ENCODE measurements at places on chromosomes 16 and 17.

DNA sequence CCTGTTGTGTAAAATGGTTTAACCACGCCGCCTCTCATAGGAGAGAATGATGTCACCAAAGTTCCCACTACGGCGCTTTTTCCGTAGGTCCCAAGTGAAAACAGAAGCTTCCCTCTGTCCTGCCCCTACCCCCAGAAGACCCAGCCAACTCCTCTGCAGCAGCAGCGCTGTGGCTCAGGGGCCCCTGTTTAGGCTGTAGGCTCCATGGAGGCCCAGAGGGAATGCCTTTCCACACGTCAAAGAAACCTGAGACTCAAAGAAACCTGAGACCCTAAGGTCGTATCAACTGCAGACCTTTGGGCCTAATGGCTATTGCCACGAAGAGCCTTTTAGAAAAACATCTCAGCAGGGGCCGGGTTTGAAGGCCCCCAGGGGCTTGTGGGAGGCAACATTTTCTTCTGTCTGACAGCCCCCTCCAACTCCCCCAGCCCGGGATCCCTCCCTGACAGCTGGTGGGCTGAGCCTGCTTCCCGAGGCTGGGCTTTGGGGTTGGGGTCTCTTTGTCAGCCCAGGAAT, 43.1 kb upstream of the MEAK7 start:
- no peak for DNase-seq

DNA sequence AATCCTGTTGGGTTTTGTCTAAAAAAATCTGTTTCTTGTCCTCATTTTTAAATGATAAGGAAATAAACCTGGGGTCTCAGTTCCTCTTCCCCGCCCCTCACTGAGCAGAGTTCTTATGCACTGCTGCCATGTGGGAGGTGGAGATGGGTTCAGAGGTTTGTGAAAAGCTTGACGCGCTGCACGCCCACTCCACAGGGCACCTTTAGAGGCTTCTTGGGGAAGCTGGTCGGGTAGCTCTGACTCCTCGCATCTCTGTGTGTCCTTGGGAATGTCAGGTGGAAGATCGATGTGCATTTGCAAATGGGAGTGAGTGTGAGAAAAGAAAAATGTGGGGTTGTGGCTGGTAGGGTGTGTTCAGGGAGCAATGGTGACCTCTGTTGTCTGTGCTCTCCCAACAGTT, 4.7 kb upstream of the ZNHIT3 start:
- no peak for DNase-seq

DNA sequence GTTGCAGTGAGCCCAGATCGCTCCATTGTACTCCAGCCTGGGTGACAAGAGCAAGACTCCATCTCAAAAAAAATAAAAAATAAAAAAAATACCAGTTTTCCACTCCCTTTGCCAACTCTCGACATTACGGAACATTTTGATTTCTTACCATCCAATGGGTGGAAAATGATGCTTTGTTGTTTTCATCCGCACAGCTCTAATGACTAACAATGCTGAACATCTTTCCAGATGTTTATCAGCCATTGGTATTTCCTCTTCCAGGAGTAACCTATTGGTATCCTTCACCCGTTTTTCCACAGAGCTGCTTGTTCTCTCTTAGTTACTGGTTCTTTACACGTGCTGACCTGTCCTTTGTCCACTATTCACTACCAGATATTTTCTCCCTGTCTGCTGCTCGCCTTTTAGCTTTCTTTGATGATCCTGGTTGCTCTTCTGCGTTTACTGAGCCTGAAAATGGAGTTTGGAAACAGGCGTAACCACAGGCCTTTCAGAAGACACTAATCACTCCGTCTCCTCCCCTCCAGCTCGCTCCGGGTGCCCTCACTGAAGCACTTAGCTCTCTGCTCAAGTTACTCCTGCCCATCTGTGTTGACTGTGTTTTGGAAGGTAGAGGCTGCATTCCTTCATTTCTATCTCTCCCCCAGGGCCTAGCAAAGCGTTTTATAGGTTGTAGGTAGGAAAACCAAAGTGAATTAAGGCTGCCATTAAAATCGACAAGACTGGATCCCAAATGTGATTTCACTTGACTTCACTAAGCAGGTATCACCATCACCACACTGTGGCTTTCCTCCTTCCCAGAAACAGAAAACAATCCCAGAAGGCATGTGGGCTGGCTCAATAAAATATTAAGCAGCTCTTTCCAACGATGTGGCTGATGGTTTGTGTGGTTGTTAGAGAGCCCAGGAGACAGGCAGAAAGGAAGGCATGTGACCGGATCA, 8.9 kb downstream of the SHPK start:
- no peak for DNase-seq

DNA sequence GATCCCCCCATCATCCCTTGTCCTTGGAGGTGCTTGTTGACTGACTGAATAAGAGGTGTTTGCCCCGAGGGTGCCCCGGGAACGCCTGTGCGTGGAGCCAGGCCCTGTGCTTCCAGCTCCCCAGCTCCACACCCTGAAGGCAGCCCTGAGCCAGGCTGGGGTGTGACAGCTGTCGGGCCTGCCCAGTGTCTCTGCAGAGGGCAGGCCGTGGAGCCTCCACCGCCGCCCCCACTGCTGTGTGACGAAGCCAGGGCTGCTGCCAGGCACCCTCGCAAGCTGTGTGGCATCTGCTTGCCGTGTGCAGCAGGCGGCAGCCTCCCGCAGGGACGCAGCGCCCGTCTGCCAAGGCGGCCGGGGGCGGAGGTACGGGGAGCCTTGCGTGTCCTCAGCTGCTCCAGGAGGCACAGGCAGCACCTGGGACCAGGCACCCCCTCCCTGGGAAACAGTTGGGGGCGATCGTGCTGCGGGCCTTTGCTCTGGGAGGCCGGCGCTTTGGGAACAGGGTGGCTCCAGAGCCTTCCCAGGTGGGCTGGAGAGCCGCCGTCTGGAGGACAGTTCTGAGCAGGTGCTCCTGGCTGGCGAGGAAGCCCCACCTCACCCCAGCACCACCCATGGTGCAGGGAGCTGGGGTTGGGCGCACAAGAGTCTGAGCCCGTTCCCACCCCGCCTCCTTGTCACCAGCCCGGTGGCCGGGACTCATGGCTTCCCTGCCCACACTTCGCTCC, 26.6 kb downstream of the GSE1 start:
- no peak for DNase-seq

DNA sequence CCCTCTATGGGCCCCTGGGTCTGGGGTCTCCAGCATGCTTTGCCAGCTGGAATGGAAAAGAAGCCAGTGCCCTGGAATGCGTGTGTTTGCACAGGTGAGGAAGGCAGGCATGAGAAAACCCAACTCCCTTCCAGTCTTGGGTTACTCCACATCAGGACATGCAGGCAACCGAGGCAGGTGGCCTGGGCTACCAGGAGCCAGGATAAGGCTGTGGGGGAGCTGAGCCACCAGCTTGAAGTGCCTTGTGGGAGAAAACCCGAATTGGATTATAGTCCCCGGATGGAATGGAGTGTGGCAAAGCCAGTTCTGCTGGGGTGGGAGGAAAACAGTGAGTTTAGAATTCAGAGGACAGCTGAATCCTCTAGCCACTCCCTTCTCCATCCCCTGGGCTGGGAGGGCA, 7.2 kb downstream of the SRCIN1 start:
- DNase-seq = no peak

DNA sequence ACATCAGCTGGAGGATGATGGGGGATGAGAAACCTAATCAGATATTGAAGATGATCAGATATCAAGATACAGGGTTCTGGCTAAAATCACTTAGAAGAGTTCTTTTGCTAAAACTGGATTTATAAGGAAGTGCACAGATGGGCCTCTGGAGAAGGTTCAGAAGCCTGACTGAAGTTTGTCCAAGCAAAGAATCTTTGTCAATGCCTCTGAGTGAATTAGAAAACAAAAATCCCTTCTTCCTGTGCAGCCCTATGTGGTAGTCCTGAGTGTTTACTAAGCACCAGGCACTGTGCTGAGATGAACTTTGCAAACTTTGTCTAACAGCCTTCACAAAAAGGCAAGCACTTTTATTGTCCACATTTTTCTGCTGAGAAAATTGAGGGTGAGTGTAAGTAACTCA, 11.4 kb upstream of the CENPV start:
- DNase-seq = peak; percentile 64

DNA sequence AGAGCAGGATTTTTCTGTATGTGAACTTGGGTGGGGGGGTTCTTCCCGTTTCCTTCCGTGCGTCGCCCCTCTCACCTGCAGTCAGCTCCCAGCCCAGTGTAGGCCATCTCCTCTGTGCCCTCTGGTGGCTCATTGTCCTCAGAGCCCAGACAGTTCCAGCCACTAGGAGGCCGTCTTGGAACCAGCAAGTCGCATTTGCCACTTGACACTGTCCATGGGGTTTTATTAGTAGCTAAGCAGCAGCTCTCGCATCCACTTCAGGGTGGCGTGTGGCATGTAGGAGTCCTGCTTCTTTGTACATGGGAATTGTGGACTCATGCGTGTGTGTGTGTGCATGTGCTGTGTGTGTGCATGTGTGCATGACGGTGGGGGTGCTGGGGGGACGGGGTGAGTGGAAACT, 74.0 kb downstream of the SEC14L1 start:
- no peak for DNase-seq

- DNase-seq = no peak
Measured at GRCh38 chr17:49554694-49555494, 20.8 kb upstream of the NXPH3 start.

DNA sequence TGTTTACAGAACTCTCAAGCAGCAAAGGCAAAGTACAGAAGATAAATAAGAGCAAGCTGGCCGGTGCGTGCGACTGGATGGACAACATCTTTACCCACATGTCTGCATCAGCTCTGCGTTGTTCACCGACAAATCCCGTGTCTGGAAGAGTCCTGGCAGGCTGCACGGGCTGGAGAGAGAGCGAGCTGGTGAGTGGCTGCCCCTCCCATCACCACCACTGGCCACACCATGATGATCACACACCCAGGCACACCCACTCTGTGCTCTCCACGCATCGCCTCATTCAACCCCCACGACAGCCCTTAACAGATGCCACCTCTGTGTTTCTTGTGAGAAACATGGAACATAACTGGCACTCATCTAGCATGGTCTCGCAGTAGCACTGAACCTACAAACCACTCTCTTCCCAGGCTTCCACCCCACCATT, 59.2 kb downstream of the ANKRD11 start:
- DNase-seq = peak; percentile 59

GRCh38 chr16:86104537-86105048, 205.6 kb downstream of the IRF8 start:
- no peak for DNase-seq

- no peak for DNase-seq
Measured at GRCh38 chr16:50816901-50817555, 75.1 kb downstream of the CYLD start.

DNA sequence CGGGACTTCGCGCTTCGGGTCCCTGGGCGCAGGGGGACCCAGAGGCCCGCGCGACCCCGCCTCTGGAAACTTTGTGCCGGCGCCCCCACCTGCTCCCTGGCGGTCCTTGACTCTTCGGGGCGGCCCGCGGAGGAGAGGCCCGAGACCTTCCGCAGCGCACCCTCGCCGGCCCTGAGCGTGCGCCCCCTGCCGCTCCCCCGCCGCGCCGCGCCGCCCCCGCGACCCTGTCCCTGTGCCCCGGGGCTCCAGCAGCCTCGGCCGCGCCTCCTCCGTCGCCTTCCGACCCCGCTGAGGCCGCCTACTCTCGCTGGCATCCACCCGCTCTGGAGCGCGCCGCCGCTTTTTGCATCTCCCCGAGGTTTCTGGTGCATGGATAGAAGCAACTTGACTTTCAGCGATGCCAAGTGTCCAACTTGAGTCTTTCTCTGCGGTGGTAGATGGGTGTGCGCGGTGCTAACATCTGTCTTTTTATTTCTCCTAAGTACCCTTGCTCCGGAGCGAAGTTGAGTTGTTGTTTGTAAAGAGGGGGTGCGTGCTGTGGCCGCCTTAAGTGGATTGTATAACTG, 414 bp downstream of the DUSP14 start:
- peak; percentile 83 for DNase-seq

GRCh38 chr17:38454532-38454931, 26.3 kb downstream of the ARHGAP23 start:
- peak; percentile 76 for DNase-seq

DNA sequence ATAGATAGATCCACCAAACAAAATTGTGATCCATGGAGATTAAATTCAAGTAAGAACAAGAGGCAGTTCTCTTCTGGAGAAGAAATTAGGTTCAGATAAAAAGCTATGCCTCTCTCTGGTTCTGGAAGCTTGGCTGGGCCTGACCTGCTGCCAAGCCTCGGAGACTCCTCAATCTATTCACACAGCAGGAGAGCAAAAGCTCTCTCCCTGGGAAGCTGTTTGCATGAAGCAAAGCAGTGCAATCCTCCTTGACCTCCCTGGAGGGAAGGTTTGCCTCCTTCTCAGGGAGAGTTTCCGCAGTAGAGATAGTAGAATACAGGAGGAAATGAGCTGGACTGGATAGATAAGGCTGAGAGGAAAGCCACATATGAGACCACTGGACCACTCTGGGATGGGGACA, 78.1 kb upstream of the GNAO1 start:
- DNase-seq = peak; percentile 26

GRCh38 chr16:3235856-3236669, 1.1 kb upstream of the ZNF200 start:
- no peak for DNase-seq

DNA sequence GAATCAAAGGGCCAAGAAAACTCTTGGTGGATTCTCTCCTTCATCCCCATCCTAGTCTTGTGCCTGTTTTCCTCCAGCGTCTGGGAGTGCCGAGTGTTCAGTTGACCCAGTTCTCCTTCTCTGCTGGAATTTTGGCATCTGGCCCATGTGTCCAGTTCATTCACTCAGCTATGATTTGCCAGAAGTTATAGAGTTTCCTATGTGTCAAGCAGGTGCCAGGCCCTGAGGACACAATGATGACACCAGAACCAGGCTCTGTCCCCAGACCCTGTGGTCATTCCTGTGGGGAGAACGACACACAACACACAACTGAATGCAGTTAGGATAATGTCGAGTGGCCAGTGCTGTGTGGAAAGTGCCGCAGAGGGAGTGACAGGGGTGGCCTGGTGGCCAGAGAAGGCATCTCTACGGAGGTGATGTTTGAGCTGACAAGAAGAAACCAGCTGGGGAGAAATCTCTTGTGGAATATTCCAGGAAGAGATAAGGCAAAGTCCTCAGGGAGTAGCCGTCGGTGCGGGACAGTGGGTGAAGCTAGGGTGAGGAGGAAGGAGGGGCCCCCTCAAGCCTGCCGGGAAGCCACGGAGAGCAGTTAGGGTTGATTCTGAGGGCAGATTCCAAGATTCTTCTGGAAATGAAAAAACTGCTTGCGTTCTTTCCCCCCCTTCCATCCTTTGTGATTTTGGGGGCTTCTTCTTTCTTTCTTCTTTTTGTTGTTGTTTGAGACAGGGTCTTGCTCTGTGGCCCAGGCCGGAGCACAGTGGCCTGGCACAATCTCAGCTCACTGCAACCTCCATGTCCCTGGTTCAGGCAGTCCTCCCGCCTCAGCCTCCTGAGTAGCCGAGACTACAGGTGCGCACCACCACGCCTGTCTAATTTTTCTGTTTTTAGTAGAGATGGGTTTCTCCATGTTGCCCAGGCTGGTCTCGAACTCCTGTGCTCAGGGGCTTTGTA, 35.8 kb upstream of the IL34 start:
- DNase-seq = no peak

DNA sequence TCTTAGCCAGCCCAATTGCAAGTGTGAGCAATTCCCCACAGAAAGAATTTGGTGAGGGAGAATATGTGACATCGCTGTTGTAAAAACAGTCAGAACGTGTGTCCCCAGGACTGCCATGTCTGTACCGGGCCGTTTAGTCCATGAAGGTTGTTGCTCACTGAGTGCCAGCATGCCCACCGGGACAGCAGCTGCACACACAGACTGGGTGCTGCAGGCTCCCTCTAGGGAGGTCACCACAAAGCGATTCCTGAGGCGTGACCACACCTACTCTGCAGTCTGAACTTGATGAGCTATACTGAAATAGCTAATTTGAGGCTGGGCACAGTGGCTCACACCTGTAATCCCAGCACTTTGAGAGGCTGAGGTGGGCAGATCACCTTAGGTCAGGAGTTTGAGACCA, 44.1 kb upstream of the ADORA2B start:
- DNase-seq = no peak

GRCh38 chr17:60699090-60699489, 21.4 kb downstream of the BCAS3 start:
- no peak for DNase-seq

Measured in umbilical cord (tissue), 2 donors.